CD4-positive, alpha-beta T cell treated with Interferon gamma for 1 hour (primary cell): ENCODE measurements at places on chromosomes 6 and 20.

GRCh38 chr20:25507385-25508082 is 77.8 kb downstream of the NINL start:
- no peak for DNase-seq

DNA sequence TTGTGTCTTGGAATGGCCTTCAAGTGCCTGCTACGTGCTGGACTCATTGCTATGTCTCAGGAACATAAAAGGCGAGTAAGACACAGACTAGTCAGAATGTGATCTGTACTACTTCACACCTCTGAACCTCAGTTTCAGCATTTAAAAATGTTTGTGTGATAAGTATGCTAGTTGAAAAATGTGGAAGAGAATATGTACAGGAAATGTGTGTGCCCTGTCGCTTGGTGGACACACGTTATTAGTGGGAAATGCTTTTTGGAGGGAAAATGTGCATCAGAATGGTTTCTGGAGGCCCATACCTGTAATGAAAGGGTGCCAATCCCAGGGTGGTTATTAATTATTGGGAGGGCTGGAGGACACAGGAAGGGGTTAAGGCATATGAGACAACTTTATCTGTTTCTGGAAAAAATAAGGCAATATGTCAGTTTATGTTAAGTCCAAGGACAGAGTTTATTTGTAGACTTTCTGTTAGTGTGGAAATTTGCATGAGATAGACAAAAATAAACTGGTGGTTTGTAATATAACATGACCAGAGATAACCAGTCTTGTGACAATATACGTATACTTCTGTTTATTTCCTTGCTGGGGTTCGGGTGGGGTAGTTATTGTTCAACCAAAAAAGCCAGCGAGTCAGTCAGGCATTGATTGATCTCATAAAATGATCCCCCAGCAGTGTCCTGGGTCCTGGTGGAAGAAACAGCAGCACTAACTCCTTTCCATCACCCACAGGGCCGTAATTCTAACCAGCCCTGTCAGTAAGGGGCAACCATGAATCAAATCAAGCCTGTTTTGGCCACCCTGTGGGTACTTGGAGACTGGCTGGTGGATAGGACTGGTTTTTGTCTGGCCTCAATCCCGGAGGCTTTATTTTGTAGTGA is 117.9 kb downstream of the JARID2 start:
- DNase-seq = no peak

GRCh38 chr20:44362466-44362940 is 7.0 kb downstream of the HNF4A start:
- no peak for DNase-seq

DNA sequence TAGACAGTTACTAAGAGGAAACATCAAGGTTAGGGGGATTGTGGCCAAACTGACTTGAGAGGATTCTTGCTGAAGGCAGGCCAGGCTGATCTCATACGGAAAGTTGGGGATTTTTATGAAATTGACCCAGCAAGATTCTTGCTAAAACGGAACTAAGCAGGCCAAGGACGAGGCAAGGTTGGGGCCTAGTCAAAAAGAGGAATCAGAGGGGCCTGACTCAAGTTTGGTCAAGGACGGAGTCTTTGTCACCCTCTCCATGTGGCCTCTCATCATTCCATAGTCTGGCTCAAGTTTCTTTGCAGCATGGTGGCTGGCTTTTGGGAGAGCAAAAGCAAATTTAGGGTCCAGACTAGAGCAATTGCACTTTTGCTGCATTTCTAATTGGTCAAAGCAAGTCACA is 7.9 kb upstream of the HECA start:
- peak; percentile 19 for DNase-seq

- no peak for DNase-seq
Observed at GRCh38 chr20:10634211-10634610, 39.6 kb downstream of the JAG1 start.

- DNase-seq = no peak
Observed at GRCh38 chr20:61839912-61840778, 225.5 kb downstream of the TAF4 start.

DNA sequence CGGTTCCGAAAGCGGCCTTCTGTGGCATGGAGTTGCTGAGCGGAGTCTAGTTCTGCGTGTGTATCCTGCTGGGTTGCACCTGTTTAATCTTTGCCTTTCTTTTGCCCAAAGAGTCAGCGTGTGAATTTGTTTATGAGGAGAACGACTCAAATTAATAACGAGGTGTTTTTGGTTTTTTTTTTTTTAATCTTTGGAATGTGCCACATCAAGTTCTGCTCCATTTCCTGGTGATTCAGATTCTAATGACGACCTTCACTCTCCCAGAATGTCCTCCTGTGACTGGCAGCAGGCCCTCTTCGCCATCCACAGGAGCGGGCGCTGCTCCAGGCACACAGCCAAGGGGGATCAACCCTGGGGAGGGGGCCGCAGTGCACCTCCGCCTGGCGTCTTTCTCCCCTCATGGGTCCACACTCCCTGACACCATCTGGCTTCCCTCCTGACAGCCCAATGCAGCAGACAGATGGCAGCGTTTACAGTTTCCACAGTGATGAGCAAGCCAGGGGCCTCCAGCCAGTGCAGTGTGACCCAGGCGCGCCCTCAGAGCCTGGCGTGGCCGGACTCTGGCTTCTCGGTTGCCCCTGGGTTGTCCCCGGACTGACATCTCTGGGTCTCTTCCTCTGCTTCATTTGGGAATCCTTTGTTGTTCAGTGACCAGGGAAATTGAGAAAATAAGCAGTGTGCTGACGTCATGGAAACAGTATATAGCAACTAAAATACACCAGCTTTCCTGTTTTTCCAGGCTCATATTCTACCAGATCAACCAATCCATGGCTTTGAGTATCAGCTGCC is 27.5 kb upstream of the AFDN start:
- DNase-seq = no peak

DNA sequence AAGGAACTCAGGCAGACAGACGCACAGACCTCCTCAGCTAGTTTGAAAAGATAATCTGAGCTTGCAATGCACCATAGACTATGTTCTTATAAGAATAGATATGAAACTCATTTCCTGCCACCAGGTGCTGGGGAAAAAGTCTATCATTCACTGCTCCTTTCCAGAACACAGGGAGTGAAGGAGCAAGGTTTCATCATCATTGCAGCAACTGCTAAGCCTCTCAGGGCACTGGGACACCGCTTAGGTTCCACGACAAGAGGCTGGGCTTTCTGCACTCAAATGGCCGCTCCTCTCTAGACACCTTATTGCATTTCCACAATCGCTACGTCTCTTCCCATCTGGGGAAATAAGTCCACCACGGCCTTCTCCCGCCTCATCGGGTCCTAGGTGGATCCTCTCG is 418.5 kb upstream of the JARID2 start:
- DNase-seq = no peak

GRCh38 chr6:30763618-30764489 is 19.5 kb upstream of the IER3 start:
- no peak for DNase-seq

DNA sequence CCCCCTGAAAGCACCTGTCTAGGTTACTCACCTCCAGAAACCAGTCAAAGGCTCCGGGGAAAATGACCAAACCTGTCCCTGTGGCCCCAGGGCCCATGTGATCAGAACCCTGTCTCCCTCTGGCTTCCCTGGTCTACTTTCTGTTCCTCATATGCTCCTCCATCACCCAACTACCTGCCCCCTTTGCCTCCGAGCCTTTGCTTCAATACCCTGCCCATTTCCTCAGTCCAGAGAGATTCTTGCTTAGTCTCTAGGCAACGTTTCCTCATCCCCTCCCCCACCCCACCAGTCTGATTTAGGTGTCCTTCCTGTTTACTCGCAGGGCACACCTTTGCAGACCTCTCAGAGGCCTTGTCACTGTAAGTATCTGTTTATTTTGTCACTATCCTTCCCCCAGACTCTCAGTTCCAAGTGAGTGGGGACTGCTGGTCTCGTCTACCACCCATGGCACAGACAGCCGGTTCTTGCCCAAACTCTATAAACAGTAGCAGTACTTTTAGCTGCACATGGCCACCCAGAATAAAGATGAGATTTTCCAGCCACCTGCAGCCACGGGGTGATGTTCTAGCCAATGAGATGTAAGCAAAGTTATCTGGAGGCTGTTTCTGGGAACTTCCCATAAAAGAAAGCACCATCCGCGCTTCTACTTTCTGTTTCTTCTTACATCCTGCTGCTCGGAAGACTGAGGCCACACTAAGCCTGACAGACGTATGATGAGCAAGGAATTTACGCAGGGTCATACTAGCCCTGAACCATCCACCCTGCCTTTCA is 13.3 kb downstream of the ELOVL5 start:
- DNase-seq = peak; percentile 87

DNA sequence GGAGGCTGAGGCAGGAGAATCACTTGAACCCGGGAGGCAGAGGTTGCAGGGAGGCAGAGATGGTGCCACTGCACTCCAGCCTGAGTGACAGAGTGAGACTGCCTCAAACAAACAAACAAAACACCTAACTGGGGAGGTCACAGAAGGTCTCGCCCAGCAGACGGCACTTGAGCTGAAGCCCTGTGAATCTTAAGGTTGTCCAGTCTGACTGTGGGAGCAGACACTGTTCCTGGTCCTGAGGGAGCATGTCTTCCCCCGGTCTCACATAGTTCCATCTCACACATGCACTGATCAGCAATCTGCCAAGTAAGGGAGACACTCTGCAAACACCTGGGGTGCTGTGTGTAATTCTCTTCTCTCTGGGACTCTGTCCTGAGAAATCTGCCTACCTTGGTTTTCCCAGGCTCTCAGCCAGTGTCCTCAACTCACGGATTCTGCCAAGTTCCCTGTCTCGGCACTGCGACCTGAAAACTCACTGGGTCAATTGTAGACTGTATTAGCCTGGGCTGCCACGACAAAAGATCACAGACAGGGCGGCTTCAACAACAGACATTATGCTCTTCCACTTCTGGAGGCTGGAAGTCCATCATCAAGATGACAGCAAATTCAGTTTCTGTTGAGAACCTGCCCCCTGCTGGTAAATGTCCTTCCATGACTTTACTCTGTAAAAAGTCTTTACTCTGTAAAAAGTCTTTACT is 94.3 kb downstream of the JPH2 start:
- no peak for DNase-seq

- DNase-seq = peak; percentile 65
Observed at GRCh38 chr20:51500311-51500710, 42.2 kb downstream of the NFATC2 start.

- DNase-seq = no peak
Observed at GRCh38 chr20:1934721-1935573, 39.7 kb downstream of the SIRPA start.

- DNase-seq = no peak
Observed at GRCh38 chr6:135128268-135128914, 52.7 kb upstream of the MYB start.

- DNase-seq = no peak
Observed at GRCh38 chr20:57960803-57961575, 251.2 kb upstream of the PMEPA1 start.

DNA sequence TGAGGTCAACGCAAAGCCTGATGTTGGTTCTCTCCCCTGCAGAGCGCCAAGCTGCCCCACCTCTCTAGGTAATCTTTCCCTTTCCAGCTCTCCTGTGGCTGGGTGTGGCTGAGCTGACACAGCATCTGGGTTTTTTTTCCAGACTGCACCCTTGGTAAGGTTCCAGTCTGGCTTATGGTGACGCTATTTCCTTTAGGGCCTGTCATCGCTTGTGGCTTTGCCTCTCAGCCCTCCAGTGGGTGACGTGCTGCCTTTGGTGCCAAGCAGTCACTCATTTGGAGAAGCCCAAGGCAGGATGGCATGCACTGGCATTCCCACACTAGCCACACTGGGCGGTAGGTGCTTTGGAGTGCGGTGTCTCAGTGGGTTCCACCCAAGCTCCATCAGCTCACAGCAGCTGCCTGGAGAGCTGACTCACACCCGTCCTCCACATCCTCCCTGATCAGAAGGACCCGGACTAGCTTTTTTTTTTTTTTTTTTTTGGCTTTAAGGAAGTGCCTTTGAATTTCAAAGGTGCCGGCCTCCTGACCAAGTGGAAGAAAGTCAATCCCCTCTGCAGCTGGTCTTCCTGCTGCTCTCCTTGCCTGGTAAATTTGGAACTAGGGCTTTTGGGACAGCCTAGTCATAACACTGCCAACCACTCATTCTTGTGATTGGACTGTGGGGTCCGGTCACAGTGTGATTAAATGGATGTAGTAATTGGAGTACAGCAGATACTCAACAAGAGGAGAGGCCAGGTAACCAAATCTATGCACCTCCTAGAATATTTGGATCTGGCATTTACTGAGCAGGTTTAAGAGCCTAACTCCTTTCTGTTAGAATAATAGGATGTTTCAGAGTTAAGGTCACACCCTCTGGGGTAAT is 153.6 kb downstream of the CD83 start:
- DNase-seq = peak; percentile 58

GRCh38 chr6:87315071-87315470 is 7.3 kb upstream of the SMIM8 start:
- DNase-seq = no peak

- DNase-seq = peak; percentile 33
Observed at GRCh38 chr6:137291441-137291840, 72.3 kb upstream of the IFNGR1 start.

DNA sequence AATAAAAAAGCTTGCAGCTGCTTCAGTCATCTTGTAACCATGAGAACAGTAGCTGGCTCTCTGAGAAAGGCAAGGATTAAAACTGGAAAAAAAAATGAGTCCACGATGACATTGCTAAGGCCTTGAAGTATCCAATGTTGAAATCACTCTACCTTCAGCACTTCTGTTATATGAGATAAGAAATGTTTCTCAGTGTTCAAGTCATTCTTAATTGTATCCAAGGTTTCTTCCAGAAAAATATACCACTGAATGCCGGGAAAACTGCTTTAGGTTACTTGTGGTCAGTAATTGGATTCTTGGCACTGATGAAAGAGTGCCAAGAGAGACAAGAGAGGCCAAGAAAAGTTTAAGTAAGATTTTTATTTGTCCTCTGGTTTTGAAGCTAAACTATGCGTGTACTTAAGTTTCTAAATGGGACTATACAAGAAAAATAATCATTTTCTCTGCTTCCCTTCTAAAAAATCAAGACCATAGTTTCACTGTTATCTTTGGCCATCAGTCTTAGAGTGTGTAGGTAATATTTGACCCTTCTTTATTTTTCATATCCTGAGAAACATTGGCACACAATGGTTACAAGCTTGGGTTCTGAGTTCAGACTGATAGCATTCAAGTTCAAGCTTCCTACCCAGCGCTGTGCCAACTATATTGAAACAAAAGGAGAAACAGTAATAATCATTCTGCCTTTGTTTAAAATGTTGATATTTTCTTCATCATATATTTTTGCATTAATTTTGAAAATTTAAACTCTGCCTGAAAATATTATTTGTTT is 84.6 kb downstream of the TRDN start:
- no peak for DNase-seq

DNA sequence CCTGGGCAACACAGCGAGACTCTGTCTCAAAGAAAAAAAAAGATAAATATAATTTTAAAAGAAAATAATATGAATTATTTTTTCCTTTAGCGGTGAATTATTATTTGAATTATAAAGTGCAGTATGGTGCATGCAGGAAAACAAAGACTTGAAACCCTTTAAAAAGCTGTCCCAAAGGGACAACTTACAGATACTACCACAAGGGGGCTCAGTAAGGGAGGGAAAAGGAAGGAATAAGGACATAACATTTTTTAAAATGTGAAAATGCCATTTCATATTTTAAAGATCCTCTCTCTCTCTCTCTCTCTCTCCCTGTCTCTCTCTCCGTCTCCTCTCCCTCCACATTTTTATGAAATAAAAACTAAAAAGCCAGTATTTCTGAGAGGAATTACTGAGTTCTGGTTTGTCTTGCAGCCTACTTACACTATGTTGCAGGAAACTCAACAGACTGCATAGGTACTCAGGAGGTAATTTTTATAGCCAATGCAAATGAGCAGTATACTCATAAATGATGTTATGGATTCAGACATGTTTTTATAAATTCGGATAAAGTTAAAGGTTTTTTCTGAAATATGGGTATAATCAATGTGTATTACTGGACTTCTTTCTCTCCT is 455.0 kb upstream of the GJE1 start:
- DNase-seq = no peak

- peak; percentile 28 for DNase-seq
Observed at GRCh38 chr6:33197431-33198048, 2.9 kb downstream of the RXRB start.
